ENCODE measurements at places on chromosomes 16 and 17.

GRCh38 chr17:71071837-71072236, 902.5 kb downstream of the KCNJ2 start:
- DNase-seq = no peak

DNA sequence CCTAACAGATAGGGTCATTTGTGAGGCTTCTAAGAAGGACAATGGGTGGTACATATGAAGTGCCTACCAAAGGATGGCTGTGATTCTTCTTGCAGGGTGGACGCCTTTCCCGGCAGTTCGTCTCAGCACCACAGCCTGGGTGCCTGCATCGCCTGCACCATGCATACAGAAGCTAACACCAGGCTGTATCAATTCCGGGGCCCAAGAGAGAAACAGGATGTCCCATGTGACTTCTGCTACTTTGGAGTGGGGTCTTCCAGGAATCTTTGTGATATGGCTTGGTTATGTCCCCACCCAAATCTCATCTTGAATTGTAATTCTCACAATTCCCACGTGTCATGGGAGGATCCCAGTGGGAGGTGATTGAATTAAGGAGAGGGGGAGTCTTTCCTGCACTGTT, 251.6 kb upstream of the TNRC6C start:
- no peak for DNase-seq

- DNase-seq = no peak
Observed at GRCh38 chr17:82213251-82214011, 789 bp upstream of the CCDC57 start.

- no peak for DNase-seq
Observed at GRCh38 chr17:17926036-17926435, 46.2 kb downstream of the TOM1L2 start.

DNA sequence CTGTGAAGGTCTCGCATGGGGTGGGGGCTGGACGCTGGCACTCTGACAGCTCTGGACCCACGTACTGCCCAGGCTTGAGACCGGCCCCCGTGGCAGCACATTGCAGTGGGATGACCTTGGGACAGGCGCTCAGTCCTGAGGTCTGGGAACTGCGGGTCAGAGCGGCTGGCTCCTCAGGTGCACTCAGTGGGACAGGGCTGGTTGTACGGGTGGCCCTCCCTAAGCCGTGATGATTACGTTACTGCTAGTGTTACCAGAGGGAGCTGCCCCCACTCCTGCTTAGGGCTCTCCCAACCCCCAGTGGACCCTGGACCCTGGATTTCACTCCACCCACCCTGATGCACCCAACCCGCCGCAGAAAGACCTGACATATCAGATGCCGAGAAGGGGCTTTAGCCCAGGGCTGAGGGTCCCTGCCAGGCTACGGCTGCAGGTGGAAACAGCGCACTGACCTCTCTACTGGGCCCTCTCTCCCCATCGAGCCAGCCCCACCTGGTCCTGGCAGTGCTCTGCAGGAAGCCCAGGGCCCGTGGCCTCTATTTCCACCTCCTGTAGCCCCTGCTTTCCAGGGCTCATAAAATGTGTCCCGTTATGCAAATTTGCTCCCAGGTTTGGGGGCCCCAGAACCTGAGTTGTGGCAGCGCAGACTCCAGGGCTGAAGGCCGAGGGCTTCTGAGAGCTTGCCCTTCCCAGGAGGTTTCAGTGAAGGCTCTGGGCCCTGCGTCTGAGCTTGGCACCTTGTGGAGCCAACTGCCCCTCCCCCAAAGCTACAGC, 77.2 kb downstream of the RTN4RL1 start:
- DNase-seq = no peak

DNA sequence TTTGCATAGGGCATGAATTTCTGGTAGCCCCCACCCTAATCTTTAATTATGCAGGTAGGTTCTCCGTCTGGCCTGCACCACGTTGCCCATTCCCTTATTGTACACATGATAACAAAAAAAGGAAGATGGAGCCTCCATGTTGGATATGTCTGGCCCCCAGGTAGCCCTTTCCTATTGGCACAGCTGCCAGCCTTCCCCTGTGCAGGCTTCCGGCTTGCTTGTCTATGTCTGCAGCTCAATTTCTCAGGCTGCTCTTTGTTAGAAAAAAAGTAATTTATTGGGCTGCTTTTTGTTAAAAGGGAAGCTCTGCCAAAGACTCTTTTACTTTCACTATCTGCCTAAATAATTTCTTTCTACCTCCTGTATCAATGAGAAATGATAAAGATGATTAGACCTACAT, 5.5 kb downstream of the OR1A1 start:
- no peak for DNase-seq

DNA sequence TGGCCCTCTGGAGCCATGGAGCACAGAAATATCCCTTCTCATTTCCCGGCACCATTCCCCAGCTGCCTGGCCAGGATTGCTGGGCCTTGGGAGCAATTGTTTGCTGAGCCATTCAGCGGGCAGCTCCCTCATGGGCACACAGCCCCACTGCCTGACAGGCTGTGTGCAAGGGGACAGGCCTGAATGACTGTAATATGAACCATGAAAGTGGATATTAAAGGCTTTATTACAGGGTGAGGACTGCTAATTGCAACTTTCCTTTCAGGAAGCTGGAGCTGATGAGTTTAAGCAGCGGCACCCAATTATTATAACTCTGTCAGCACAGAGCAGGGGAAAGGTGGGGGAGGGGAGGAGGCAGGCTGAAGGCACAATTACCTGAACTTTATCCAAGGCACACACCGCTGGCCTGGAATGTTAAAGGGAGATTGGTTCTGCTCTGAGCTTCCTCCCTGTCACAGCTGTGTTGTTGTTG, 159.8 kb upstream of the SDK2 start:
- DNase-seq = no peak

- DNase-seq = no peak
Observed at GRCh38 chr16:86077243-86077940, 178.4 kb downstream of the IRF8 start.

DNA sequence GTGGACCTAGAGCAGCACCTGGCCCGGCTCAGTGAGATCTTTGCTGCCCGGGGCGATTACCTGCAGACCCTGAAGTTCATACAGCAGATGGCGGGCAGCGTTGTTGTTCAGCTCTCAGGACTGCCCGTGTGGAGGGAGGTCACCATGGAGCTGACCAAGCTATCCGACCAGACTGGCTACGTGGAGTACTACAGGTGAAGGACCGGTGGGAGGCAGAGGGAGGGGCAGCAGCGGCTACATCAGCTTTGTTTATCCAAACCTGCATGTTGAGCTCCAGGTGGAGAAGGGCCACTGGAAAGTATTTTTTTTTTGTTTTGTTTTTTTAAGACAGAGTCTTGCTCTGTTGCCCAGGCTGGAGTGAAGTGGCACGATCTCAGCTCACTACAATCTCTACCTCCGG, 23.9 kb downstream of the TTYH2 start:
- DNase-seq = no peak

DNA sequence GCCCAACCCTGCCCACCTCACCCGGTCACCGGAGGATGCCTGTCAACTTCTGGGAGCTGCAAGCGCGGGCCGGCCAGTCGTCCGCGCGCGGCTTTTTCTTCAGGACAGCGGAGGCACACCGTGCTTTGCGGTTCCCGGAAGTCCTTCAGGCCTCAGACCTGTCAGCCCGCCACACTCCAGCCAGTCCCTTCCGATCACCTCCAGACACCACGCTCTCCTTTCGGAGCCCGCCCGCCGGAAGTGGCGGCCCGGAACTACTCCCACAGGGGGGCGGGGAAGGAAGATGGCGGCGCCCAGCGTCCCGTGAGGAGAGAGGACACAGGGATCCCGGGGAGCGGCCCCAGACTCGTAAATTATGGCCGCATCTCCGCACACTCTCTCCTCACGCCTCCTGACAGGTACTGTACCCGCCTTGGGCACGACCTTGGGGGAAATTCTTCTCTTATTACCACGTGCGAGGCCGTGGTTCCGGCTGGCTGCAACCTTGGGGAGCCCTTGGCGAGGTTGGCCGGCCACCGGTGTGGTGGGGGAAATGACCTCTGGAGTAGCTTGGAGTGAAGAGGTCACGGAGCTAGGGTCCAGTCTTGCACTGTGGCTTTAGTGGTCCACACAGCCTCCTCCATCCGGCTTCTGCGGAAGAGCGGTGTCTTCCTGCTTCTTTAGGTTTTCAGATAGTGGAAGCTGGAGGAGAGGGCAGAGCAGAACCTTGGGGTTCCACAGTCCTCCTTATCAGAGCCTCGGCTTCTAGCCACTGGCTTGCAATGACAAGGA, at the start of gene COX10:
TSS of gene COX10 (plus strand) at position 254 of the 771 bp plus-strand sequence. CDS start at position 356, 102 bp downstream.
- peak; percentile 58 for DNase-seq

- DNase-seq = no peak
Observed at GRCh38 chr16:74698222-74698621, 2.4 kb downstream of the MLKL start.

GRCh38 chr17:69551212-69552010, 136.9 kb downstream of the MAP2K6 start:
- no peak for DNase-seq

- no peak for DNase-seq
Observed at GRCh38 chr16:88703486-88704309, 2.5 kb downstream of the RNF166 start.

GRCh38 chr17:68513932-68514331, 1.7 kb downstream of the PRKAR1A start:
- no peak for DNase-seq

DNA sequence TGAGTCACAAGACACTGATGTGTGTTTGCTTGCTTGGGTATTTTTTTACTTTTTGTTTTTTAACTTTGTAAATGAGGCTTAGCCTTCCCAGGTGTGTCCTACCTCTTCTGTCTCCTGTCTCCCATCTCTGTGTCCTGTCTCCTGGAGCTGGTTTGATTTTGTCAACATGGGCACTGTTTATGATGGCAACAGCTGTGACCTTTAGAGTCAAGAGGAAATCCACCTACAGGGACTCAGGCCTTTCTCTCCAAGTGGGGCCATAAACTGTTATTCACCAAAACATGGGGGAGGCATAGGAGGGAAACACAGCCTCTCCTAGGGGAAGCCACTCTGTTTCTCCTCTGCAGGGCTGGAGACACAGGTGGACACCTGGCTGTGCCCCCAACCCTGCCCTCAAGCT, 13.1 kb upstream of the PLCG2 start:
- DNase-seq = no peak

DNA sequence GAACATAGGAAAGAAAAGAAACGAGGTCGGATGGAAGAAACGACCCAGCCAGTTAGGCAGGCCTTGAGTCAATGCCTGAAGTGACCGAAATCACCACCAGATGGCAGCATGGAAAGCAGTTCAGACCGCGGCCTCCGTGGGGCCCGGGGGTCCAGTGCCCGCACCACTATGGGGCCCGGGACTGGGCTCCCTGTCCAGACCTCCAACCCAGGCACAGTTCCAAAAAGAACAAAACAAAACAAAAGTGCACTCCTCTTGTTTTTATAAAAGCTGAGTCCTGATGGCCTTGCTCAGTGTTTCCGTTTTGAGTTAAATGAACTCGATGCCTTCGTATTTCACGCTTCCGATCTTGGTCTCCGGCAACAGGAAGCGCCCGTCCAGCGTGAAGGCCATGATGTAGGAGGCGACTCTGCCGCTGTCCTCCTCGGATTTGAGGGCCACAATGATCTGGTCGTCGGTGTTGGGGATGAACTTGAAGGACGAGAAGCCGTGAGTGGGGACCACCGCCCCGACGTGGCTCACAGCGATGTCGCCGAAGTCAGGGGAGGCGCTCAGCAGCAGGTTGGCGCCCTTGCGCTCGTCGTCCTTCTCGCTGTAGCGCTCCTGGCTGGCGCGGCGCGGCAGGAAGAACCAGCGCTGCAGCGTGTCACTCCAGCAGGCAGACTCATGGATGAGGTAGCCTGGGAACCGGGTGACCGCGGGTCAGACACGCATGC, 13.7 kb upstream of the LGALS3BP start:
- DNase-seq = no peak

DNA sequence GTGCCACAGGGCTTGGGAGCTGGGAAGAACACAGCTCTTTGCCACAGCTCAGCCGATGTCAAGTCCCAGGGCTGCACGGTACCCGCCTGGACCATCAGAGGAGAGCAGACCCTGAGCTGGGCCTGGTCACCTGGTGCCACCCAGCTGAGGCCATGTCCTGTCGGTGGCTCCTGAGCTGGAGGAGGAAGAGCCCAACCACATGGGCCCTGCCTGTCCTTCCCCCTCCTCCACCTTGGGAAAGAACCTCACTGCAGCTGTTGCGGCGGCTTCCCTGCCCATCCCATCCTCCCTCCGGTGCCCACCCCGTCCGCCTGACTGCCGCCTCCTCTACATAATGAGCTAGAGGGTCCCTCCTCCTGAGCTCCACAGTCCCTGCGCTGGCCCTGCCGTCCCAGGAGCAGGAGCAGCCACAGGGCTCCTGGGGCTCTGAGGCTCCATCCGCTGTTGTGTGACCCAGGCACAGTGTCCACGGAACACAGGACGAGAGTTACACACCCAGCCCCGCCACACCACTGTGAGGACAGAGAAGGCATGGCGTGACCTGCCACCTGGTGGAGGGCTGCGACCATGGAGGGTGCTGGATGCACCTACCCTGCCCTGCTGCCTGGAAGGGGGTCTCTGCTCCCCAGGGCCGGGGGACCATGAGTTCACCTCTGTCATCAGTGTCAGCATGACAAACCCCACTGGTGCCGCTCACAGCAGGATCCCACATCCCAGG, 21.4 kb upstream of the CHMP6 start:
- no peak for DNase-seq

DNA sequence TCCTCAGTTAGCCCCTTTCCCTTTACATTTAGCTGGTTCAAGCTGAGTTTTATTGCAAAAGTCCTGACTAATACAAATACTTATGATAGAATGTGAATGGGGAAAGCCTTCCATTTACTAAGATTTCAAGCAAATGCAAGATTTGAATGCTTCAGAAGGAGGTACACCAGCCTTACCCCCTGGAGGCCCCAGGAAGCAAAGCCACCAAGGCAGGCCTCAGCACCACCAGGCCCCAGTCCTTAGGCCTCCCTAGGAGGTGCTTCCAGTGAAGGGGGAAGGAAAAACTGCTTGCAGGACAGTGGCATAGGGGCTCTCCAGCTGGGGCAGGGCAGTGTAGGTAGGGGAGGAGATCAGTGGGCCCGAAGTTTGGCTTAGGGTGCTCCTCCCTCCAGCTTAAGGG, 7.3 kb upstream of the PRPSAP2 start:
- no peak for DNase-seq

GRCh38 chr17:38628441-38628840, 22.7 kb upstream of the SRCIN1 start:
- DNase-seq = peak; percentile 14

- DNase-seq = no peak
Observed at GRCh38 chr16:19169082-19169639, 1.1 kb downstream of the SYT17 start.

DNA sequence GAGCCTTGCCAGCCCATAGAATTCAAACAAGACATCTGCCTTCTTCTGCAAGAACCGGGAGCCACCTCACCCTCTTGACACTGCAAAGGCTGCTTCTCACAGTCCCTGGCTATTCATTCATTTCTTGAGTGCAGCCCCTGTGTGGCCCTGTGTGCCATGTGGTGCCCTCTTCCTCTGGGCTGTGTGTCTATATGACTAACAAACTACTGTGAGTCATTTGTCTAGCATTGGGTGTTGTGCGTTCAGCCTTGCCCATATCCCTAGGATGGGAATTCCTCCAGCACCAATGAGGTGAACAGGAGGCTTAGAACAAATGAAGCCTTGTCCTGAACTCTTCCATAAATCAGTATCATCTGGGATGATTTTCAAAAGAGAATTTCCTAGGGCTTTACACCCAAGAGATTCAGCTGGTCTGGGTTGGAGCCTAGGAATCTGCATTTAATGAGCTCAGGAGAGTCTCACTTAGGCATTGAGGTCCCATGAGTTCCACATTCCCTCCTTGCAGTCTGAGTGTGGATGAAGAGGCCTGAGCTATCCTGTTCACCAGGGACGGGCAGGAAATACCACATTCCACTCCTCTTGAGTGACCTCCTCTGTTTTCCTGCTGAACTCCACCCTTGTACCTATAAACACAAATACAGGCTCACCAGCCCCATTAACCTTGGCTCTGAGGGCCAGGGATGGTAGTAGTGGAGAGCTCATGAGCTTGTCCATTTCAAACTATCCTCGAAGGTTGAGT, 308.7 kb upstream of the N4BP1 start:
- DNase-seq = no peak
